NCI-H446 (cell line): ENCODE measurements at places on chromosomes 1 and 21.

GRCh38 chr1:201633811-201634210, 94.9 kb downstream of the NAV1 start:
- no peak for DNase-seq

DNA sequence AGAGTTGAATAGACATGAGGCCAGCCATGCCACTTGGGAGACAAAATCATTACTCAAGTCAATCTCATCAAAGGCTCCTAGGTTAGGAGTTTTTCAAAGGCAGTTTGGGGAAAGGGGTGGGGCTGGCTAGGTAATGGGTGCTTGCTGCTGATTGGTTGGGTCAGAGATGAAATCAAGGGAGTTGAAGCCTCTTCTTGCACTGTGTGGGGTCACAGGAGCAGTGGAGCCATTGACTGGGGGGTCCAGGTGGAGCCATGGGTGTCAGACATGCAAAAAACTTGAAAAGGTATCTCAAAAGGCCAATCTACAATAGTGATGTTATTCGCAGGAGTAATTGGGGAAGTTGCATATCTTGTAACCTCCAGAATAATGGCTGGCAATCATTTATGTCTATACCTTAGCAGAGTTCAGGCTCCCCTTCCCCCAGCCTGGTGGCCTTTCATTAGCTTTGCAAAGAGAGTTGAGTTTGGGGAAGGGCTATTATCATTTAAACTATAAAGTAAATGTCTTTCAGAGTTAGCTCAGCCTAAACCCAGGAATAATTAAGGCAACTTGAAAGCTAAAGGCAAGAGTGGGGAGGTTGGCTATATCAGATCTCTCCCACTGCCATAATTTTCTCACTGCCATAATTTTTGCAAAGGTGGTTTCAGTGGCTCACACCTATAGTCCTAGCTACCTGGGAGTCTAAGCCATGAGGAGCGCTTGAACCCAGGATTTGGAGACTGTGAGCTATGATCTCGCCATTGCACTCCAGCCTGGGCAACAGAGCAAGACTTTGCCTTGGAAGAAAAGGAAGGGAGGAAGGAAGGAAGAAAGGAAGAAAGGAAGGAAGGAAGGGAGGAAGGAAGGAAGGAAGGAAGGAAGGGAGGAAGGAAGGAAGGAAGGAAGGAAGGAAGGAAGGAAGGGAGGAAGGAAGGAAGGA, 7.8 kb upstream of the PINK1 start:
- no peak for DNase-seq

GRCh38 chr1:61956784-61957183, 214.5 kb downstream of the PATJ start:
- DNase-seq = no peak

DNA sequence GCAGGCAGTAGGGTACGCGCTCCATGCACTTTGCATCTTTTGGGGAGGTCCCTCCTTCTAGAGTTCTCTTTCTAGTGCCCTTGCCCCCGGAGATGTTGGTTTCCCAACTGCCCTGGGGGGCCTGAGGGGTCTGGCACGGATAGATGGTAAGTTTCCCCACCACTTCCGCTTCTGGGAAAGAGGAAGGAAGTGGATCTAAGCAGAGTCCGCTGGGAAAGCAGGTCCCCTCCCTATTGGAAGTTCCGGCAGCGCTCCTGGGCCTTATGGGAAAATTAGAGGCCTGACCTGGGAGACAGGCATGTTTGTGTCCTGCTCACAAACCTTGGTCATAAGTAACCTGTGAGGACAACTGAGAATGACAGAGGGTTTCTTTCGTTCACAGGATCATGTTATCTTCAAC, 274.4 kb downstream of the RPS6KC1 start:
- DNase-seq = no peak

DNA sequence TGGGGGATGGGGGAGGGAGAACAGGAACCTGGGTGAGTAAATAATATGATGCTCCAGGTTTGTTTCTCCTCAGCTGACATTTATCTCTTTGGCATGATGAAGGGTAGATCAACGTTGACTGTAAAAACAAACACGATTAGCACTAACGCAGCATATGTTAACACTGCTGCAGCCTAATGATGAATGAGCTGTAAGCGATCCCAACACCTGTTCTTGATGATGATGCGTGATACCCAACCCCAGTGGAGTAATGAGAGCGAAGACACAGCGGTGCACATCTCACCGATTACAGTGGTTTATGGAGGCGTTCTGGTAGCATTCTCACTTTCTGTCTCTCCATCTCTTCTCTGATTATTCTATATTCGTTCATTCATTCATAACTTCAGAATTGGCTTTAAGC, 640.4 kb downstream of the USP25 start:
- no peak for DNase-seq

- DNase-seq = no peak
Measured at GRCh38 chr1:224542783-224543440, 73.2 kb upstream of the CNIH3 start.

DNA sequence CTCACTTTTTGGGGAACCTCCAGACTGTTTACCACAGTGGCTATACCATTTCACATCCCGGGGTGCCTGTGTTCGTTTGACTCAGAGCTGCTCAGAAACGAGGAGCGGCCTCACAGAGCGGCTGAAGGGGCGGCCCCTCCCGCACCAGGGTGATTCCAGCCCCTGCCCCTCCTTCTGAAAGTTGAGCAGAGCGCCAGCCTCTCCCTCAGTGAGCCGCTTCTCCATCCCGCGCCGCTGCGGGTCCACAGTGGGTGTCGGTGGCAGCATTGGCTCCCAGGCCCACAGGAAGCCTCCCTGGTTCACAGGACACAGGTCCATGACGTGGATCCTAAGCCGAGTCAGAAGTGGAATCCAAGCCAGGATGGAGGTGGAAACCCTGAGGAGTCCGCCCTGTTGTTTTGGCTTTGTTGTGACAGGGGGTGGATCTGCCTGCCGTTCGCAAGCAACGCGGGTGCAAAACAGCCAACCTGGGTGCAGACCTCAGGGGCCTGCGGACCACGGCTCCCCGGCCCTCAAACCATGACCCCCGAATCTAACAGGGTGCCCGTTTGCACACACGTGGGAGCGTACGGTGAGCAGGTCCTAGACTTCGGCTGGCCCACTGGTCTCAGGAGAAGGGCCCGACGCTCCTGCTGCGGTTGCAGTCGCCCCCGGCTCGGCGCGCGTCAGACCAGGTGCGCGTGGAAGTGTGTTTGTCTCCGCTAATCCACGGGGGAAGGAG, 186.8 kb upstream of the ARHGEF16 start:
- no peak for DNase-seq
